ENCODE measurements at places on chromosomes 5 and 9. TPM values are rescaled to one million over a fixed set of nuclear protein-coding genes. Genes with fewer than 3 reads are reported as not detected.

The SLC36A3 gene
- total RNA-seq: not detected

- no peaks in the 10 kb centered on the region for H3K36me3 ChIP-seq
- H3K27me3 ChIP-seq: no peaks in the 10 kb centered on the region
- H3K27ac ChIP-seq: no peak overlapping the region
- no peak overlapping the region for H3K4me3 ChIP-seq
- H3K4me1 ChIP-seq: no peaks in the 10 kb centered on the region
These were observed 9.5 kb downstream of the IRX2 start for GRCh38 chr5:2741956-2742355.

- peak overlapping the region; percentile 45 for H3K27ac ChIP-seq
- peak; percentile 62 for DNase-seq
- H3K27me3 ChIP-seq: no peaks in the 10 kb centered on the region
- peaks cover 16% of the 10 kb centered on the region for H3K36me3 ChIP-seq
- no peak overlapping the region for H3K4me3 ChIP-seq
- peaks cover 13% of the 10 kb centered on the region for H3K4me1 ChIP-seq
These were observed 5.5 kb downstream of the NSMF start for GRCh38 chr9:137453643-137454081.

DNA sequence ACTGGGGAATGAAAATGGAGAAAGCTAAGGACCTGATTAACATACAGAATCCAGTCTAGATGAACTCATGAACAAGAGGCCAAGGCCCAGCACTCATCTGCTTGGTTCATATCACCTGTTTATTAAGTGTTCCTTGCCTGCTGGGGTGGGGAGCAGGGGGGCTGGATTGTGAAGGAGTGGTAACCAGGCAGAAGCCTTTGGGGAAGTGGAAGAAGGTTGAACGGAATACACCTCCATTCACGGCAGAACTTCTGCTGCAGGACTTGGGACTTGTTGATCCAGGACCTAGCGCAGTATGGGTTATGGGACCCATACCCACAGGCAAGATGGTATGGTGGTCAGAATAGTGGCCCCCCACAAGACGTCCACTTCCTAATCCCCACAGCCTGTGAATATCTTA is 8.8 kb upstream of the SEPTIN8 start:
- no peak overlapping the region for H3K4me3 ChIP-seq
- no peak for DNase-seq
- no peaks in the 10 kb centered on the region for H3K27me3 ChIP-seq
- H3K27ac ChIP-seq: no peak overlapping the region
- H3K4me1 ChIP-seq: no peaks in the 10 kb centered on the region

GRCh38 chr9:14710804-14711203 is 11.7 kb downstream of the CER1 start:
- peaks cover 15% of the 10 kb centered on the region for H3K4me1 ChIP-seq
- peaks cover 47% of the 10 kb centered on the region for H3K36me3 ChIP-seq
- H3K4me3 ChIP-seq: no peak overlapping the region
